ENCODE measurements at places on chromosomes 4 and X.

- DNase-seq: no peak
These were observed 259.8 kb downstream of the KCNIP4 start for GRCh38 chr4:21688596-21689265.

DNA sequence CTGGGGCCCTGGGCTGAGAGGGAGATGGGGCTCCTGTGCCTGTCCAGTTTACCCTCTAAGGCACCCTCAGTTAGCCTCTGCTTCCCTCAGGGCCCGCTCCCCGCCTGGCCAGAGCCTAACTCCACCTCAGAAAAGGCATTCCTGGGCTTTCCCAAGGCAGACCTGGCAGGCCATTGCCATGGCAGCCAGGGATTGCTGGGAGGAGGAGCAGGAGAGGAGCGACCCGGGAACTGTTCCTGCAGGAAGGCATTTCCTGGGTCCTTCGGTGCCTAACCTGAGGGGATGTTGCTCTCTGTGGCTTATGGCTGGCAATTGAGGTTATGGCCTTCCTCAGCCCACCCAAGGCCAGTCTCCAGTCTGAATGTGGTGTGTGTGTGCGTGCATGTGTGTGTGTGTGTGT is 131.3 kb downstream of the PJA1 start:
- no peak for DNase-seq

DNA sequence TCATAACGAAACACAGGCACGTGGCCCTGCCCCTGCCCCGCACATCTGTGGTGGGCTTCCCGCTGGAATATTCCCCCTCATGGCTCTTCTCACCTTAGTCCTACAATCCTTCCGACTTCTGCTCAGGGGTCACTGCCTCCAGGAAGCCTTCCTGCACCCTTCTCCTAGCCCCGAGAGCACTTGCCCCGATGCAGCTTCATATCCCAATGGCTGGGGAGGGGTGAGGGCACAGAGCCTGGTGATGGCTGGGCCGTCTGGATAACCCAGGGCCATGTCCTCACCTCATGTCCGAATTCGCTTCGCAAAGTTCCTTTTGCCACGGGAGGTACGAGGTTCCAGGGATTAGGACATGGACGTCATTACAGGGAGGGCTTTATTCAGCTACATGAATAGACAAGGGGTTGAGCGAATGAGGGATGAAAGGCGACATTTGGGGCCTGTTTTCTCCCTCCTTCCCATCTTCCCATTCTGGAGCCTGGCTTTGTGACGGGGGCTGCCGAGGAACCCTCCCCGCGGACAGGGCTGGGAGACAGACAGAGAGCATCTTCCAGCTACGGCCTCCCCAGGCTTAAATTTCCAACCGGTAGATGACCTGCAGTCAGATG is 35.5 kb upstream of the HMX1 start:
- DNase-seq: no peak

DNA sequence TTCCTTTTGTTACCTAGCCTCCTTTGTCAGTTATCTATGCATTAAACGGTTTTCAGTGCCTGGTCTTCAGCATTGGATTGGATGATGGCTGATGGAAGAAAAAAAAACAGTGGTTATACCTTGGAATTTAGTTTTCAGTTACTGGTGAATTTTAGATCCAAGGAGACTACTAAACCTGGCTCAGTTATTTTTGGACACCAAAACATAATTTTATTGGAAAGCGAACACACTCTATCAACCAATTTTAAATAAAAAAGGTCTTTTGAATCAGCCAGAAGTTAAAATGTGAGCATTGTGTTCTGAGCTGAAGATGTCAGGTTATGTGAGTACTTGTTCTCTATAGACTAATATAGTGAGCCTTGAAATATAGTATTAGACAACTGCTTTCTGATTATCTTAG is 32.1 kb downstream of the FGF2 start:
- no peak for DNase-seq

DNA sequence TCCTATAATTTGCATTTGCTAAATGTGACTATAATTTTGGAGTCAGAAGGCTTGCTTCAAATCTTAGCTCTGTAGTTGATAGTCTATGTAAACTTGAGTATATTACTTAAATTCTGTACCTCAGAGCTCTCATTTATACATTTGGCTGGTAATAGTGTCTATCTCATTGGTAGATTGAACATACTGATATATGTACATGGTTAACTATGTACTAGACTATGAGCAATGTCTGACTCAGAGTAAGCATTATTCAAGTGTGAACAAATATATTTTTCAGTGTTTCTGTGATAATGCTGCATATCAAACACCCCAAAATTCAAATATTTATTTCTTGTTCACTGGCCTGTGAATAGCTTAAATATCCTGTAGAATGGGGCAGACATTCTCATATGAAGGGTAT is 1568.9 kb upstream of the PABPC4L start:
- DNase-seq: no peak

DNA sequence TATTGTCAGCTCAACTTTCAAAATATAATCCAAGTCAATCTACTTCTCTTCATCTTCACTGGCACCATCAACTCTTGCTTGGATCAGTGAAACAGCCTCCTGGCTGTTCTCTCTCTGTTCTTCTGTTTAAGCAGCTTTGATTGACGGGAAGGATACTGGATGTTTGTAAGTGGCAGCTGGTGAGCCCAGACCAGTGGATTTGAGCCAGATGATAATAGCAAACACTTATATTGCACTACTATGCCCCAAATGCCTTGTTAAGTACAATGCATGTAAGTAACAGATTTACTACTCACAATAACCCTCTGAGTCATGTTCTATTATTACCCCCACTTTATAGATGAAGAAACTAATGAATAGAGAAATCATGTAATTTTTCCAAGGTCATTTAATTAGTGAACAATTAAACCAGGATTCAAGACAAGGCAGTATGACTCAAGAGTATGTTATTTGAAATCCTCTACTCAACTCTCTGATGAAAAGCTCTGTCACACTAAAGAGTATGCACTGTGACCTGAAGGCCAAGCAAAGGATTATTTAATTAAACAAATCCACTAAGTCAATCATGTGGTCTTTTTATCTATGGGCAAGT is 44.8 kb downstream of the SPANXN3 start:
- no peak for DNase-seq

GRCh38 chr4:73944061-73944875 is 37.6 kb downstream of the PF4 start:
- no peak for DNase-seq

DNA sequence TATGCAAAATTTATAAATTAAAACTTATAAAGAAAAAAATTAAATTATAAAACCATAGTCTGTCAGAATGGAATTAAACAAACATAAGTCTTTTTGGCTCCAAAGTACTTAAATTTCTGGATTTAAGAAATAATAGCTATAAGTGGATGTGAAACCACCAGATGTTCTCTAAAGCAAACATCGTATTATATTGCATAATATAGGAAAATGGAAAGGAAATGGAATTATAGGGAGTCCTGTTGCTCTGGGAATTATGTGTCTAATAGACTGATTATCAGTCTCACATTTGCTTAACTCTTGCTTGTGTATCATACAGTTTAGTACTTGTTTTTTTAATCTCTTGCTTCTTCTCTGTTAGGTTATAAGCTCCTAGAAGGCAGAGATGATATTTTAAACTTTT is 819.2 kb downstream of the RAPGEF2 start:
- no peak for DNase-seq
